ENCODE measurements at places on chromosomes 2 and 18. TPM values are rescaled to one million over a fixed set of nuclear protein-coding genes. Genes with fewer than 3 reads are reported as not detected.

- DNase-seq: no peak
Observed at GRCh38 chr18:40366521-40366920, 1588.5 kb upstream of the PIK3C3 start.

GRCh38 chr2:82591718-82592117 is 1867.4 kb downstream of the SUCLG1 start:
- no peak for DNase-seq

- DNase-seq: no peak
Observed at GRCh38 chr2:60936757-60937156, 55.4 kb downstream of the REL start.

- DNase-seq: no peak
Observed at GRCh38 chr2:224876522-224876921, 160.4 kb upstream of the CCDC195 start.

The PLGLB2 gene
- 1.2 TPM for polyA plus RNA-seq

DNA sequence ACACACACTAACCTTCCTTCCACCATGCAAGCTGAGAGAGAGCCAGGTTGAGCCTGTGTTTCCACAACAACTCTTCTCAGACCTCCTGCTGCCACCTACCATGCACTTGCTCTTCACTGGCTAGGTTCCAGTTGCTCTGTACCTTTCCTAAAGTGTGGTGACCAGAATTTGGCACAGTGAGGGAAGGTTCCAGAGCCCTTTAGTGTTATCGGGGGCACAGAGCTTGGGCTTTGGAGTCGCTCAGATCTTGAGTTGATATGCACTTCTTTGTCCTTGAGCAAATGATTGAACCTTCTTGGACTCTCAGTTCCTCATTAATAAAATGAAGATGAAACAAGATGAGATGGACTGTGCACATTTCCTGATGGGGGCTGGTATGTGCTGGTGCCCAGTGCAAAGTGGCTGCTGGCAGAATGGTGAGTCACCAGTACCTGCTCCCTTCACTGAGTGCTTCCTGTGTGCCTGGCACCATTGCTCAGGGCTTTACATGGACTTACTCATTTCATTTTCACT is 47.1 kb downstream of the NEDD4L start:
- DNase-seq: no peak

DNA sequence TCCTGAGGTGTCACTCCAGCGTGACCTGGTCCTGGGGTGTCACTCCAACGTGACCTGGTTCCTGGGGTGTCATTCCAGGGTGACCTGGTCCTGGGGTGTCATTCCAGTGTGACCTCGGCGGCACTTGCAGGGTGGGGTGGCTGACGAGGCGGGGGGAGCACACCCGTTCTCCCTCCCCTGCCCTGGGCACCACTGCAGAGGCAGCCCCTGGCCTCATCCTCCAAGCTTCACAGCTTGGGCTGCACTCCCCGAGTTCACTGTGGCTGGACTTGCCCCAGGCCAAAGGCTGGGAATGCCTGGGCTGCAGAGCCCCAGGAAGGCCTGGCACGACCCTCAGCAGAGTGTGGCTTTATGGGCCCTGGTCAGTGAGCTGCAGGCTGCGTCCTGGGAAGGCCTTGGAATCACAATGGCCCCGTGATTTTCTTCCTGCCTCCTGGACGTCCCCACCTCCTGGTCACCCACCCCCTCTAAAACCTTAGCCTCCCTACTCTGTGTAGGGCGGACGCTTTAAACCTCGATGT is 88.3 kb downstream of the NFATC1 start:
- no peak for DNase-seq

DNA sequence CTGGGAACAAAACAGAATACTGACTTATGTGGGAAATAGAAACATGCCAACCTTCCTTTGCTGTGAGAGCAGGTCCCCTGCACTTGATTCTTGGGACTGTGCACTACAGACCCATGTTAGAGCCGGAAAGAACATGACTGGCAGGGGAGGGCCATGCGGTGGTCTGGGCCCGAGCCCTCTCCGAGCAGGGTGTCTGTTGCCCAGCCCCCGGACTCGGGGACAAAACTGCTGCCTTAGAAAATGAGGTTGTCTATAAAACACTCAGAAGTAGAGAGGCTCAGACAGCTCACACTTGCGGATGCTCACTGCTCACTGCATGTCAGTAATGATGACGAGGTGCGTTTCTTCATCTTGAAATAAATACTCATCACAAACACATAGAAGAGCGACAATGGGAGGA is 270.7 kb upstream of the HDAC4 start:
- no peak for DNase-seq

- DNase-seq: no peak
Observed at GRCh38 chr2:145038041-145038525, 518.2 kb upstream of the ZEB2 start.

DNA sequence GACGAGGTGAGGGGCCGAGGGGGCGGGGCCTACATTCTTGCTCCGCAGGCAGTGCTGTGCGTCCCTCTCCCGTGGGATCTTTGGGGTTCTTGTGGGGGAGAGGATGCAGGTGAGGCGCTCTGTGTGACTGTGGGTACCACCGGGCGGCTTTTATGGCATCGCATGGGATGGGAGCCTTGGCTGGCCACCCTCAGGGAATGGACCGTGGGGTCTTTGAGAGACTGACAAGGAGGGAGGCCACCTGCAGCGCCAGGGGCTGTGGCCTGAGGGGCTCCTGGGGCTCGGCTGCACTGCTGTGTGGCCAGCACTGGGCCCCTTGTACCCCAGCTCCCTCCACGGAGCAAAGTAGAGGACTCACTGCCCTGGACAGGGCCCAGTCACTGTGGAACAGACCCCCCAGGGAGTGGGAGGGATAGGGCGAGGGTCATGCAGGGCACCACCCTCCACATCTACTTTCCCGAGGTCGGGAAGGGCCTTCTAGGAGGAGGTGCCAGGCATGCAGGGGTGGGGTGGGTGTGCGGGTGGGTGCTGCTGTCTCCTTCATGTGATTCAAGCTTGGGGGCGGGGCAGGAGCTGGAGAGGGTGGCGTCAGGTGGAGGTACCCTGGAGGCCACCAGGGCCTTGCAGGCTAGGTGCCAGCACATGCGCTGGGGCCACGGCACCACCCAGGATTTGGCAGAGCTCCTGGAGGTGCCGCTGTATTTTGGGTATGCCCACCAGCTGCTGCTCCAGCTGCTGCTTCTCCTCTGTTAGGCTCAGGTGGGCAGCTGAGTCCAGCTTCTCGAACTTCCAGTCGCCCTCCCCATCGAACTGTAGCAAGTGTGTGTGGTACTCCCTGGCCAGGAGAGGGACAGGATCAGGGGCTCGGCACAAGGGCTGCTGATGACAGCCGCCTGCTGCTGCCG is 1072.4 kb downstream of the RPIA start:
- DNase-seq: no peak

GRCh38 chr2:117170897-117171296 is 643.6 kb upstream of the DDX18 start:
- DNase-seq: no peak

The TEX44 gene
- not detected for polyA plus RNA-seq

DNA sequence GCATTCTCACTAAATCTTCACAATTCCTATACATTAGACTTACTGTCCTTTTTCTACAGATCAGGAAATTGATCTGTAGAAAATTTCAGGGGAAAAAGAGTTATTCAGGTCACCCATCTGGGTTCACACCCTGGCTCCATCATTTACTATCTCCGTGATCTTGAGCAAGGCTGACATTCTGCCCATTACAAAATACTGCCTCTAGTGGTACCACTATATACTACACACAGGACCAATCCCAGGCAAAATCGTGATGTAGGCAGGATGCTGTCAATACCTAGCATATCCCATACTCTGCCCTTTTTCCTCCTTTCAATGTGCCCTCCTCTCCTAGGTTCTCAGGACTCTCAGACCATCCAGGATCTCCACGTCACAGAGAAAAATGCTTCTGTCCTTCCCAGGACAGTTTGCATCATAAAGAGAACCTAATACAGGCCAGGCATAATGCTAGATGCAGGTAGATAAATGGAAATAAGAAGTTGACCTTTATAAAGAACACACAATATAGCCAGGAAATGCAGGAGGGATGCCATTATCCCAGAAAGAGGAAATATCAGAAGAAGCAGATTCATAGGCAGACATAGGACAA is 101.9 kb downstream of the CDH20 start:
- DNase-seq: no peak

DNA sequence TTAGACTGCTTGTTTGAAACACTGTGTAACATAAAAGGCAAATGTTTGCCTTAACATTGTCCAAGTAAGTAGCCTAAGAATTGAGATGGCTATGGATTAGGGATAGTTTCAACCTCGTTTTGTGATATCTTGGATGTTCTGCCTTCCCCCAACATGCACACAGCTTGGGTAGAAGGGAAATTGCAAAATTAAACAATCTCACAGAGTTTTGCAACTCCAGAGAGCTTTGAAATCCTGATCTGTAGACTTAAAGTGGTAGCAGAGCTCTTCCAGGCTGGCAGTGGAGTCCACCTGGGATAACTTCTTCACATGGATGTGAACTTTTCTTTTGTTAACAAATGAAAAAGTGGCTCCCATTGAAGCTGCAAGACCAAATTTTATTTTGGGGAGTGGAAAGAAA is 59.6 kb downstream of the CHRNA1 start:
- DNase-seq: no peak

DNA sequence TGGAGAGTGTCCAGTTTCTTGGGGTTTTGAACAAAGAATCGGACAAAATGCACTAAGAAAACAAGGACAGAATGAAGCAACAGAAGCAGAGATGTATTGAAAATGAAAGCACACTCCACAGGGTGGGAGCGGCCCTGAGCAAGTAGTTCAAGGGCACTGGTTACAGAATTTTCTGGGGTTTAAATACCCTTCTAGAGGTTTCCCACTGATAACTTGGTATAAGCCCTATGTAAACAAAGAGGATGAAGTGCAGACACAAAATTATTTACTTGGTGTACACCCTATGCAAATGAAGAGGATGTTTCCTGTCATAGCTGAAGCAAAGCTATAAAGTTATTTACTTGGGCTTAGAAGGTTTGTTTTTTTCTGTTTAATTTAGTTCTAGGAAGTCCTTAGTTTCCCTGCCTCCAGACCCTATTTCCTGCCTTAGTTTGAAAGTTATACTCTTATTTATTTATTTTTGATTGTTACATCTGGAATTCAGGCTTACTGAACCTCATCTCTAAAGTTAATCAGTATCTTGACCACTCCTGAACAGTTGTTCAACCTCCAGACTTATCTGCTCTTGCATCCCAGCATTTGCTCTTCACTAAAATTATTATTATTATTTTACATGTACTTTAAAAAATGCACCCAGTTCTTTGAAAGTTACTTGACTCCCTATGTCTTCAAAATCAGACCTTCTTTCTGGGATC is 193.5 kb downstream of the SPP2 start:
- DNase-seq: no peak

DNA sequence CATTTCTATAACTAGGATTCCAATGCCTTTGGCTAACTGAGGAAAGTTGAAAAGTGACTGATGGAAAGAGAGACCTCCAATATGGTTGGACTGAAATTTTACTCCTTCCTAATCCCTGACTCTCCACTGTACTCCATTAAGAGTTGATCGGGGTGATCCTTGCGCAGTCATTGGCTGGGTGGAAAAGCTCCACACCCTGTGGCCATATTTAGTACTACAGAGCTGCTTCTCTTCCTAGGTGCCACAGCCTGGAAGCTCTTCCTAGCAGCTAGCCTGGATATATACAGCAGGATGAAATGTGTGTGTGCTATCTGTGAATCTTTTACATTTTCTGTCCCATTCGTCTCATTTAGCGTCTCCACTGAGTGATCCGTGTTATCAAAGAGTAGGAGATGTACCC is 71.2 kb downstream of the MEP1B start:
- no peak for DNase-seq

- no peak for DNase-seq
Observed at GRCh38 chr2:112762276-112762675, 2.1 kb downstream of the CKAP2L start.

DNA sequence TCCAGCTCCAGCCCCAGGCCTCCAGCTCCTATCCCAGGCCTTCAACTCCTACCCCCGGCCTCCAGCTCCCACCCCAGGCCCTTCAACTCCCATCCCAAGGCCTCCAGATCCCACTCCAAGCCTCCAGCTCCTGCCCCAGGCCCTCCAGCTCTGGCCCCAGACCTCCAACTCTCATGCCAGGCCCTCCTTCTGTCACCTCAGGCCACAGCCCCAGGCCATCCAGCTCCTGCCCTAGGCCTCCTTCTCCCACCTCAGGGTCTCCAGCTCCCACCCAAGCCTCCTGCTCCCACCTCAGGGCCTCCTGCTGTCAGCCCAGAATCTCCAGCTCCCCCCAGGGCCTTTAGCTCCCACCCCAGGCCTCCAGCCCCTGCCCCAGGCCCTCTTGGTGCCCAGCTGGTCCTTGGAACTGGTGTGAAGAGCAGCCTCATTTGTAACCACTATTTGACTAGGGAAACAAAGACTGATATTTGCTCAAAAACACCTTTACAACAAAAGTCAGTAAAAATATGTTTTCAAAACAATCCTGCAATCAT is 67.8 kb upstream of the SALL3 start:
- DNase-seq: no peak

DNA sequence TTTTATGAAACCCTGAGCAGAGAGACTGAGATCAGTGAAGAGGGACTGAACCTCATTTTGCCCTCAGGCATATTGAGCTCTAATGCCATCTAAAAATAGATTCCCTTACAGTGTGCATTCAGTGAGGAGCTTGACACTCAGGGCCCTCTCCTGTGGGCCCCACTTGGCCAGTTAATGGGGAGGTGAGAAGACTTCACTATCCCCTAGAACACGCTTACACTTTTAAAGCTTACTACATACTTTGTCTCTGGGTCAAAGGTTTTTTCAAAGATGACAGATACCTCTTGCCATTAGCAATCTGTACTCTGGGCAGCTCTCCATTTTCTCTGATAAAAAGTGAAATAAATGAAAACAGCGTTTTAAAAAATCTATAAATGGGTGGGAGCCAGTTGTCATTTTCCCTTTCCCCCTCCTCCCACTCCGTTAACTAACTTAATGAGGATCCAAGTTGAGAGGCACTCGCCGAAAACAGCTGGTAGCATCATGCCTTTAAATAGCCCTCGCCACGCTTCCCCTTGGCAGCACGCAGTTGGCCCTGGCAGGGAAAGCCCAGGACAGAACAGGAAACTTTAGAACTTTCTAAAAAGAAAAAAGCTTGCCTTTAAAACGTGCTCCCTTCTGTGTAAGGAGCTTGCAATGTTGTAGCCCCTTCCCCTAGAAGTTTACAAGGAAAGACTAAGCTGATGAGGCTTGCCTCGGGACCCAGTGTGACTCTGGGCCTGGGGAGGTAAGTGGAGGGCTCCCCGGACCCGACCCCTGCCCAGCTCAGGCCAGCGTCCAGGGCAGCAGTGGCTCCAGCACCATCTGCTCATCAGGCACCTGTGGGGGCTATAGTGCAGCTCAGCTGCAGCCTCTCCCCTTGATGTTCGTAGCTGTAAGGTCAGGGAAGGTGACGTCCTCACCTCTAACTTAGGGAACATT is 58.8 kb upstream of the FOSL2 start:
- no peak for DNase-seq

- no peak for DNase-seq
Observed at GRCh38 chr2:128531856-128532255, 213.2 kb upstream of the HS6ST1 start.

Measured in urinary bladder (tissue), 4 donors.